ENCODE measurements at places on chromosomes 2 and 18.

GRCh38 chr2:72431737-72432136, 284.1 kb upstream of the CYP26B1 start:
- no peak for DNase-seq

GRCh38 chr2:151033271-151034248, 228.1 kb downstream of the RBM43 start:
- no peak for DNase-seq

- no peak for DNase-seq
These were observed 43.1 kb upstream of the ATP8B1 start for GRCh38 chr18:57846258-57846657.

GRCh38 chr2:5076599-5076998, 615.6 kb upstream of the SOX11 start:
- DNase-seq: no peak

- no peak for DNase-seq
These were observed 9.2 kb downstream of the PTMA start for GRCh38 chr2:231717281-231718171.

- DNase-seq: no peak
These were observed 32.7 kb downstream of the NEMP2 start for GRCh38 chr2:190501702-190502407.

DNA sequence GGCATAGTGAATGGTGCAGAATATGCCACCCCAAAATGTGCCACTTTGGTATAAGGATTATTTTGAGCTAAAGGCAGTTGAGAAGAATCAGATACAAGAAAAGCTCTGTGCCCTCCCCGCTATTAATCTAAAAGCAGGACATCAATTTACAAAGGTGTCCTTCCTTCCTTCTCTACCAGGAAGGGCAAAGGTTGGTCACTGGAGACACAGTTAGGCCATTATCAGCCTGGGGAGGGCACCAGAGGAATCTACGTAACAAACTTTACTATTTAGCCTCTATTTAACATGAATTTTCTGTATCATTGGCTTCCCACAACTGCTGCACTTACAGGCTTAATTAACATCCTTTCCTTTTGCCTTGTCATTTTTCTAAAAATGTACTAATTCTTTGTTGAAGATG, 52.6 kb downstream of the MEP1B start:
- DNase-seq: no peak

DNA sequence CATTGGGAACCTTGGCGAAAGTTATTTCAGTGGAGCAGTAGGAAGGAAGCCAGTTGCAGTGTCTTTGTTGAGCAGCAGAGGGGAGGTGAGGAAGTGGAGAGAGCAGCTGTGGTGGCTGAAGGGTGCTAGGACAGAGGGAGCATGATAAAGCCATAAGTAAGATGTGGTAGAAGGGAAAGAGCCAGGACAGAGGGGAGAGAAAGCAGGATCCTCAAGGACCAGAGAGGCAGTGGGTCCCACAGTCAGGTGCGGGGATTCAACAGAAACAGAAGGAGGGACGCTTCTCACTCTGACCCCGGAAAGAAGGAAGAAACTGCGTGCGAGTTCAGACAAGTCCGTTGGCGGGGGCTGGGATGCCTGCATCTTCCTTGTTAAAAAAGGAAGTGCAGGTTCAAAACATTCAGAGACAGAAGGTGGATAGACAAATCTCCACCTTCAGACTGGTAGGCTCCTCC, at the start of gene CXCR2:
CXCR2 (plus strand) TSS at position 403 of the 455 bp plus-strand sequence. CDS start 8,774 bp downstream, outside the sequence.
- DNase-seq: no peak
